ENCODE measurements at places on chromosomes 5 and 9. TPM values are rescaled to one million over a fixed set of nuclear protein-coding genes. Genes with fewer than 3 reads are reported as not detected.

The HTR4 gene
- 5.5 TPM for total RNA-seq

The CTXN3 gene
- 8.5 TPM for total RNA-seq

The PALM2AKAP2 gene
- total RNA-seq: 16.8 TPM

The C7 gene
- total RNA-seq: 3.9 TPM

The PCDHGB6 gene
- 17.8 TPM for total RNA-seq

The COL27A1 gene
- total RNA-seq: 1.6 TPM

The CACNA1B gene
- 39.9 TPM for total RNA-seq

The IGFBPL1 gene
- total RNA-seq: 38.3 TPM

The C5orf34 gene
- 4.4 TPM for total RNA-seq

The DNAI1 gene
- total RNA-seq: 4.4 TPM

The FAM221B gene
- 0.23 TPM for total RNA-seq

The GPR150 gene
- total RNA-seq: 0.23 TPM

The ADAMTS2 gene
- 6.9 TPM for total RNA-seq

The PCDHGB7 gene
- 18.2 TPM for total RNA-seq

The FSD1L gene
- 103 TPM for total RNA-seq

The LIFR gene
- 107 TPM for total RNA-seq

The TERT gene
- under 0.01 TPM for total RNA-seq

The GMCL2 gene
- not detected for total RNA-seq

The CARD19 gene
- 18.2 TPM for total RNA-seq

The SHROOM1 gene
- 2.3 TPM for total RNA-seq

The CARD6 gene
- total RNA-seq: 1.4 TPM

The NSG2 gene
- total RNA-seq: 655 TPM

The EGR1 gene
- 1.8 TPM for total RNA-seq

The BNC2 gene
- total RNA-seq: 2.5 TPM

The FST gene
- total RNA-seq: 4.4 TPM

The TRIM36 gene
- 102 TPM for total RNA-seq

The ANKH gene
- 50.3 TPM for total RNA-seq

The TMOD1 gene
- total RNA-seq: 5.5 TPM

The LMX1B gene
- 1.8 TPM for total RNA-seq

The ACSL6 gene
- 59.5 TPM for total RNA-seq

The PDCD1LG2 gene
- 0.23 TPM for total RNA-seq

The SPINK13 gene
- total RNA-seq: not detected

The WNK2 gene
- 30.7 TPM for total RNA-seq

The NR5A1 gene
- 0.69 TPM for total RNA-seq

The FBP2 gene
- total RNA-seq: 0.23 TPM

The RASGRF2 gene
- 13.4 TPM for total RNA-seq

The EIF4E1B gene
- 0.46 TPM for total RNA-seq

The IRGM gene
- total RNA-seq: not detected

The CARD9 gene
- total RNA-seq: 2.3 TPM

The BNIP1 gene
- total RNA-seq: 17.8 TPM

The FGFR4 gene
- total RNA-seq: 1.6 TPM

The SEPTIN8 gene
- 45.9 TPM for total RNA-seq

The IZUMO3 gene
- not detected for total RNA-seq

The ISL1 gene
- 20.3 TPM for total RNA-seq

The ANKS6 gene
- 6.7 TPM for total RNA-seq

The SARDH gene
- 4.2 TPM for total RNA-seq

The SPATA9 gene
- 0.46 TPM for total RNA-seq

The SPATA6L gene
- 11.3 TPM for total RNA-seq

The MEGF10 gene
- 29.1 TPM for total RNA-seq

The EQTN gene
- total RNA-seq: 1.4 TPM

The PCDHGB2 gene
- 7.6 TPM for total RNA-seq

The PNPLA7 gene
- total RNA-seq: 1.6 TPM

The SCAI gene
- 65.0 TPM for total RNA-seq

The PLCXD3 gene
- 23.5 TPM for total RNA-seq

The CEP120 gene
- total RNA-seq: 46.8 TPM

The CCNO gene
- total RNA-seq: 0.69 TPM

The TSSK1B gene
- not detected for total RNA-seq

The CCDC127 gene
- total RNA-seq: 7.8 TPM

Measured in diencephalon (tissue), 1 donor.